ENCODE measurements at places on chromosomes 12 and 14.

GRCh38 chr12:101582937-101583336 lies 11.8 kb upstream of the MYBPC1 start:
- DNase-seq = no peak

DNA sequence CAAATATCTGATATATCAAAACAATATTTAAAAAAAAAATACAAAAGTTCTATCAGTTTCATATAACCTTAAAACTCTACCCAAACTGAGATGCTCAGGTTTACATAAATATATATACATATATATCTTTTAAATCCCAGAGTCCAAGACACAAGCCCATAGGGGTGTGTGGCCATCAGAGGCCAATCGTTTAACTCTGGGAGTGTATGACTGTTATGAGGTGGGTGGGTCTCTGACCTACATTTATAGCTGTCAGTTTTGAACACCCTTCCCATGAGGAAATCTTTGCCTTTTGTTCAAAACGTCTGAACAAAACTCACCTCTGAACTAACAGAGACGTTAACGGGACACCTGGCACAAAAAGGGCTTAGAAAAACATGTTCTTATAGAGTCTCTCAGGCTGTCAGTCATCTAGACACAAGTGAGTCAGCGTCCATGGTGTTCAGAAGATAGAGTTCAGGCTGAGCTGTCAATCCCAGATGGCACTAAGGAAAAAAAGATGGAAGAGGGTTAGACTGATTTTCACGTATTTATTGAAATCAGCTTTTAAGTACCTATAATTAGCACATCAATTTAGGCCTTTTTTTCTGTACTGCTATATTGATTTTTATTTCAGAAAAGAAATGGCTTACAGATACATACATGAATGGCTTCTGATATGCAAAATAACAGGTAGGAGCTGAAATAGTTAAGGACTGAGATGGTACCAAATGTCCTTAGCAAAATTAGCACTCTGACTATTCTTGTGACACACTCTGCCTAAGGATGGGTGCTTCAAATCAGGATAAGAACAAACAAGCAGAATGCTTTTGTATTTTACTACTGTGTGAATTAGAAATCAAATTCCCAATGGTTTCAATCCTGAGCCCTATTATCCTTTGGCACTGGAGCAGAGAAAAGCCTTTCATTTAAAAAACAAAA lies 29.2 kb downstream of the HIGD1C start:
- DNase-seq = no peak

GRCh38 chr12:79737875-79738718 lies 47.3 kb upstream of the PAWR start:
- DNase-seq = peak; percentile 78

- peak; percentile 18 for DNase-seq
Measured at GRCh38 chr12:19148860-19149259, 19.3 kb downstream of the PLEKHA5 start.

- DNase-seq = no peak
Measured at GRCh38 chr12:11508699-11509098, 113.3 kb upstream of the PRB2 start.

- DNase-seq = no peak
Measured at GRCh38 chr12:65152012-65152411, 17.4 kb upstream of the LEMD3 start.

DNA sequence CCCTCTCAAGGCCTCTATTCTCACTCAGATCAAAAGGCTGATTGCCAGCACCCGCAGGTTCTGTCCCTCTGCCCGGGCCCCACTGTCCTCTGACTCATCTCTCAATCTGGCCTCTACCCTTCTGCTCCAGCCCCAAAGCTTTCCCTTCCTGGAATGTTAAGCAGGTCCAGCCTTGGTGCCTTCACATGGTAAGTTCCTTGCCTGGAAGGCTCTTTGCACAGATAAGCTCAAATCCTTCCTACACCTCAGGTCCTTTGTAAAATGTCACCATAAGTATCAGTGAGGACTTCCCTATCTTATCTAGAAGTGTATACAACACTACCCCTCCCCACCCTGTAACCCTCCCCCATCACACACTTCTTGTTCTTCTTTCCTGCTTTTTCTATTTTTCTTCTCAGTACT lies 22.2 kb downstream of the LPCAT3 start:
- no peak for DNase-seq

DNA sequence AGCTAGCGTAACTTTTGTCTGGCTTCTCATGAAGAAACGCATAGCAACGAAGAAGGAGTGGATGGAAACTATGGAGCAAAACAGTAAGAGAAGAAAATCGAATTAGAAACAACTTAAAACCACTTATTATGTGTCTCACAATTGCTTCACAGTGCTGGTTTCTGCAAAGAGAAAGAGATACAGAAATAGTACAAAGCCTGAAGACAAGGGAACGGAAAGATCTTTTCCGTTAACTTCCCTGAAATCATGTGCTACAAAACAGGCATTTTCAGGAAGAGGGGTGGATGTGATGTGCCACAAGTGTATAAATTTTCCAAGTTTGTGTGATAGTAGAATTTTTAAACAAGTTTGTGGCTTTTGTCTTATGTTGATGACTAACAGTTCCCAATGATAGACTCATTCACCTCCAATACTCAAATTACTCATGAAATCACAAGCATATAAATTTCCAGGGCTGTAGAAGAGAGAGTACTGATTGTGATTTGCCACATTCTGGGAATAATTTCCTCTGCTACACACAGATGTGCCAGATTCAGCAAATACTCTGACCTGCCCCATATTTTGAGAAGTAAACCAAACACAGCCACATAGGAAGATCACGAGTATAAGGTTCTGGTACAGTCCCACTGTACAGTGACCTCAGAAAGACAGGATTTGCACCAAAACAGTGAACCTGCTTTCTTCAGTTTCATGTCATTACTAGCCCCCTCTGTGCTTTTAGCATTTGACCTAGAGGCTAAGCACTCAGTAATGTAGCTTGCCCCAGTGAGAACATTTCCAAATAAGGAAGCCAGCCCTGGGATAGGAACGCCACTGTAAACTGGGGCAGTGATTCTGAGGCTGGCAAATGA lies 41.4 kb upstream of the PPFIA2 start:
- DNase-seq = no peak

DNA sequence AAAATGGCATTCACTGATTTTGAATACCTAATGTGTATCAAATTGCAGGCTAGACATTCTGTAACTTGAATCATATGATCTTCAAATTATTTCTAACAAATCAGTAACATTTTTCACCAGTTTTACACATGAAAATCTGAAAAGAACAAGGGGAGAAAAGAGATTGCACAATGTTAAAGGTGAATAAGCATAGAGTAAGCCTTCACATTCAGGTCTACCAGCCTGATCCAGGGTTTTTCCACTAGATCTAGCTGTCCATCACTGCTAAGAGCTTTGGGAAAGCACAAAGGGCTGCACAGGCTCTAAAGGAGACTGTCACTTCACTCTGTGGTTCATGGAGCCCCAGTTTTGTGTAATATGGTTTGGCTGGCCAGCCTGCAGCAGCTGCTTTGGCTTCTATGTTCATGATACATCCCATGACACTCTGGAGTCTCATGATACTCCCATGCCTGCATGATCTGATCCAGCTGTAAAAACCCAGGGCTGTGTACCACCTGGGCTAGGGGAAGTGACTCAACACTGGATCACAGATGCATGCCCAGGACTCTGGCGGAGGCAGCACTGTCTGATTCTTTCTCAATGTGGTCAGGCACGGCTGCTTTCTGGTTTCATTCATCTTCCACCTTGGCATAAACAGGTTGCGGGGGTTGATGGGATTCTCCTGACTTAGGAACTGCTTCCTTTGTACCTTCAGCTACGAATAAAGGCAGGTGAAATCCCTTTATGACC lies 859.7 kb downstream of the GALC start:
- DNase-seq = no peak

GRCh38 chr14:36857842-36858445 lies 196.3 kb downstream of the PAX9 start:
- no peak for DNase-seq

GRCh38 chr12:52235001-52235764 lies 2.1 kb downstream of the KRT7 start:
- DNase-seq = no peak

GRCh38 chr14:35506927-35507326 lies 27.0 kb upstream of the INSM2 start:
- no peak for DNase-seq

DNA sequence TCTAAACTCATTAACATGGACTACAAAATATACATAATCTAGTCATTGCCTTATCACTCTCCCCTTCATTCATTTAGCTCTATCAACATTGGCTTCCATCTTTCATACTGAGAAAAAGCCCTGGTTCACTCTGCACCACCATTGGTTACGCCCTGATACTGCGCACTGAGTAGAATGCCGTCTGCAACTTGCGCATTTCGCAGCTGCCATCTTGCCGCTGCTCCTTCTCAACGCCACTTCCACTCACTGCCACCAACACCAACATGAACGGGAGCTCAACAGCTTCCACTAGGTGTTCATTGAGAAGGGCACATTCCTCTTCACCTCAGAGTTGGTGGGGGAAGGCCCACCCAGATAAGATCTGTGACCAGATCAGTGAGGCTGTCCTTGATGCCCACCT lies 71.3 kb downstream of the EEA1 start:
- DNase-seq = no peak

GRCh38 chr12:120259418-120260202 lies 5.9 kb downstream of the PXN start:
- no peak for DNase-seq

DNA sequence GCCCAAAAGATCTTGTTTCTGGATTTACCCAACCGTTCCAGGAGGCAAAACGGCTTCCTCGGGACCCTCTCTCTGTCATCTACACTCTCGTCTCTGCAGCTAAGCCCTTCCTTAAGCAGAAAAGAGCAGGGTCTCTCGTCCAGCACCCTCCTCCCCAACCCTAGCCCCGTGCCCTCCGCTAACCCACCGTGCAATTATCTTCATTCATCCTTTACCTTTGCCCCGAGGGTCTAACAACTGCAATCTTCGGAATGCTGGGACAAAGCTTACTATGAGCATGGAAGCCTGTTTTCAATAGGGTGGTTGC lies 276 bp upstream of the BMAL2 start:
- DNase-seq = no peak

DNA sequence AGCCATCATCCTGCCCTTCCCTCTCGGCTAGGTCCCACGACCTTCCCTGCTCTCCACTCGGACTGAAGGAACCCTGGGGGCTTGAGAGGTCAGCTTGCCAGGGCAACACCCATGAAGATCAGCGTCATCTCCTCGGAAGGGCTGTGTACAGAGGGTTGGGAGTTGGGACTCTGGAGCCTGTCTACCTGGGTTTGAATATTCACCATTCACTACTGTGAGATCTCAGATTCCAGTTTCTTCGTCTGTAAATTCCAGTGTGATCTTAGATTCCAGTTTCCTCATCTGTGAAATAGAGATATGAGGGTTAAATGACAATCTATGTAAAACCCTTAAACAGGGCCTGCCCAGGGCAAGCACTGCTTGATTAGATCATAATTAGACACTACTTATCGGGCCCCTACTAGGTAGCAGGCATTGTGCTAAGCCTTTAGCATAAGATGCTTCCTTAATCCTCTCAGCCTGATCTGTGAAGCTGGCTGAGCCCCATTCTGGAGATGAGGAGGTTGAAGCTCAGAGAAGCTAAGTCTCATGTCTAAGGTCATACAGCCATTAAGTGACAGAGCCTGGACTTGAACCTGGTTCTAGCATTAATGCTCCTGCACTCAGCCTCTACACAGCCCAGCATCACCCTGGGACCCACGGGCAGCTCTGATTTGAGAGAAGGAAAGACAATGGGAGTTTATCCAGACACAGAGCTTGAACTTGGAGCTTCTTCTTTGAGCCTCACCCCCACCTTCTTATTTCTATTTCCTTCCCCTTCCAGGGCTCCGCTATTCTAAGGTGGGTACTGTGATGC lies 612 bp upstream of the ZDHHC22 start:
- no peak for DNase-seq

DNA sequence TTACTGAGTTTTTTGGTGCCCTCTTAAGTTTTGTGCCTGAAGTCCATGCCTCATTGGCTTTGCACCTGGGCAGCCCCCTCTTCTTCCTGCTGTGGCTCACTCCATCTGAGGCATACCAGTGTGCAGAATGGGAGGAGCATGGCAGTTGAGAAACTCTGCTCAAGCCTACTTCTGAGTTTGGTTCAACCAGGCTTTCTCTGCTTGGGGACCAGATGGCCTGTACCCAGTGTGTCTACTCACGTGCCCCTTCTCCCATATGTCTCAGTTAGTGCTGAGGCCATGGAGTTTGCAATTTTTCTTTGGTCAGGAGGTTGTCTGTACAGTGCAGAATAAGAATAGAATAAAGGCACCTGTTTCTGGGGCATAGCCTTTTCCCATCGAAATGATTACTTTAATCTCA lies 383.3 kb upstream of the DDHD1 start:
- DNase-seq = no peak

- DNase-seq = peak; percentile 64
Measured at GRCh38 chr12:49345051-49345824, 1.4 kb upstream of the DNAJC22 start.

DNA sequence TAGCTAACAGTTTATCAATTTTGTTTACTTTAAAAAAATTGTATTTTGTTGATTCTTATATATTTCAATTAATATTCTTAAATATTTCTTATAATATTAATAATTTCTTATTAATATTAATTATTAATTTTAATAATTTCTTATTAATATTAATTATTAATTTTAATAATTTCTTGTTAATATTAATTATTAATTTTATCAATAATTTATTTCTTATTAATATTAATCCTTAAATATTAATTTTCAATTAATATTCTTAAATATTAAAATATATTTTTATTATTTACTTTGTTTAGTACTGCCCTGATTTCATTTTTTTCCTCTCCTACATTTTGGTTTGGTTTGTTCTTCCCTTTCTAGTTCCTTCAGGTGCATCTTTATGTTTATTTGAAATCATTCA lies 1208.1 kb downstream of the LRFN5 start:
- no peak for DNase-seq

GRCh38 chr14:53306267-53306721 lies 153.2 kb upstream of the DDHD1 start:
- peak; percentile 67 for DNase-seq

GRCh38 chr14:53190938-53191337 lies 37.8 kb upstream of the DDHD1 start:
- DNase-seq = peak; percentile 44

Data from GM12865 (cell line).